ENCODE measurements at places on chromosomes 1 and 21.
A peak's percentile ranks its signal among the peaks of the same experiment; 100 is the strongest.

GRCh38 chr1:108644984-108645383, 15.9 kb downstream of the HENMT1 start:
- DNase-seq = peak; percentile 68

GRCh38 chr1:65195495-65196417, 47.8 kb downstream of the AK4 start:
- no peak for DNase-seq

- no peak for DNase-seq
Measured at GRCh38 chr1:19909392-19909791, 14.0 kb downstream of the PLA2G2E start.

DNA sequence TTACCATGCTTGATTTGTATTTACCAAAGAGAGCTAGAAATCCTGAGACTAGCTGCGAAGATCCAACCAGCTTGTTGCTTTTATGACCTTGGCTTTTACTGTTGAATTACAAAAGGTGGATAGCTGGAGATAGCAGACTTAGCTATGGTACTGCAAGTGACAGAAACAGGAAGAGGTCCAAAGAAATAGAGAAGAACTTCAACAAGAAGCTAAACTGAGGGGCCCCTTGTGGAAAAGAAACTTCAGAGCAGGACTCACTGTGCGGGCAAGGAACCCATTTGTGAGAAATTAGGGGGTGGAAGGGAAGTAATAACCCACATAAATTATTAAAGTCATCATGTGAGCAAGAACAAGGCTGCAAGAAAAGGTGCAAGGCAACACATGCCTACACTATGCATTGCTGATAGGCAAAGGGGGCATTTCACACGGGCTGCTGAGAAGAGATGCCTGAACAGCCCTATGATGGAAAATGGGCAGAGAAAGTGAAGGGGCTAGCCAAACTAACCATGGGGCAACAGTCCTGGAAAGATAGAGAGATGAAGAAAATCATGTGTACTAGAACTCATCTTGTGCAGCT, 116.6 kb upstream of the PRDX6 start:
- DNase-seq = no peak

GRCh38 chr1:162422662-162423375, 10.9 kb upstream of the SH2D1B start:
- DNase-seq = peak; percentile 16

DNA sequence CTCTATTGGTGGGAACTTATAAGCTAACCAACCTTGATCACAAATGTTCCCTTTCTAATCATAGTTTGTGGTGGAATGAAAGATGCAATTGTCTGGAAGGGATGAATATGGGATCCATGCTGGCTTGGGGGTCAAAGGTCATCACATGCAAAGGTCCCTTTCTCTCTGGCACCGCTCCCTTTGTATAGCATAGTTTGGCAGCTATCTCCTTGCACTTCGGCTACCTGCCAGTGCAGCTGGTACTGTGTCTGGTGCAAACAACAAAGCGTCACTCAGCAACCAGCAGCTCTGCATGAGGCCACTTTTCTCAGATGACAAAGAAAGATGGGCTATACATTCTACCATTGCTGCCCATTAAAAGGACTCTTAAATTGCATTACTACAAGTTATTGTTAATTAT, 188.2 kb upstream of the NFIA start:
- no peak for DNase-seq

DNA sequence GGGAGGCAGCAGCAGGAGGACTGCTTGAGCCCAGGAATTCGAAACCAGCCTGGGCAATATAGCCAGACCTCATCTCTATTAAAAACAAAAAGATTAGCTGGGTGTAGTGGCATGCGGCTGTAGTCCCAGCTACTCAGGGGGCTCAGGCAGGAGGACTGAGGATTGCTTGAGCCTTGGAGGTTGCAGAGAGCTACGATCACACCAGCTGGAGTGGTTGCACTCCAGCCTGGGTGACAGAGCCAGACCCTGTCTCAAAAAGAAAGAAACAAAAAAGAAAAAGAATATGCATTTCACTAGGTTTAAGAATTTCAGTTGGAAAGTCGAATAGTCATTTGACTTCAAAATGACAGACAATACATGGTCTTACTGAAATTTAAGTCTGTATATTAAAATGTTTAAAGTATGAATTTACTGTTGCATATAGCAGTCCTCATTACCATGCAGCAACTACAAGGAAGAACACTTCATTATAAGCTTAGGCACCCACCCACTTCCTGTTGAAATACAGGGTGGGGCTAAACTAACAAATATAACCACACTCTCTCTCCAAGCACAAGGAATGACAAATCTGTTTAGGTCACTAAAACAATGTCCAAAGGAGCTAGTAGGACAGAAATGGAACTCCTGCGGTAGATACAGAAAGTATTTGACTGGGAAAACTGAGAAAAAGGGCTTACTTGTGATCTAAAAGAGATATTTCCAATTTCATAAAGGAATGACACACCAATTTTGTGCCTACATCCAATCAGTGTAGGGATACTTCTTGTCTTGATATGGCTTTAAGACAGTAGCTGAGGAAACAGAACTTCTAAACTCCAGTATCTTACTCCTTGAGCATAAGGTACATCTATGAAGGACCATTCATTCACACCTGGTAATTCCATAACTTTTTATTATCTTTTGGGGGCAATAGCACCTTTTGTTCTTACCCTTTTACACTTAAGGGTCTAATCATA, 44.1 kb downstream of the GPR3 start:
- peak; percentile 22 for DNase-seq

DNA sequence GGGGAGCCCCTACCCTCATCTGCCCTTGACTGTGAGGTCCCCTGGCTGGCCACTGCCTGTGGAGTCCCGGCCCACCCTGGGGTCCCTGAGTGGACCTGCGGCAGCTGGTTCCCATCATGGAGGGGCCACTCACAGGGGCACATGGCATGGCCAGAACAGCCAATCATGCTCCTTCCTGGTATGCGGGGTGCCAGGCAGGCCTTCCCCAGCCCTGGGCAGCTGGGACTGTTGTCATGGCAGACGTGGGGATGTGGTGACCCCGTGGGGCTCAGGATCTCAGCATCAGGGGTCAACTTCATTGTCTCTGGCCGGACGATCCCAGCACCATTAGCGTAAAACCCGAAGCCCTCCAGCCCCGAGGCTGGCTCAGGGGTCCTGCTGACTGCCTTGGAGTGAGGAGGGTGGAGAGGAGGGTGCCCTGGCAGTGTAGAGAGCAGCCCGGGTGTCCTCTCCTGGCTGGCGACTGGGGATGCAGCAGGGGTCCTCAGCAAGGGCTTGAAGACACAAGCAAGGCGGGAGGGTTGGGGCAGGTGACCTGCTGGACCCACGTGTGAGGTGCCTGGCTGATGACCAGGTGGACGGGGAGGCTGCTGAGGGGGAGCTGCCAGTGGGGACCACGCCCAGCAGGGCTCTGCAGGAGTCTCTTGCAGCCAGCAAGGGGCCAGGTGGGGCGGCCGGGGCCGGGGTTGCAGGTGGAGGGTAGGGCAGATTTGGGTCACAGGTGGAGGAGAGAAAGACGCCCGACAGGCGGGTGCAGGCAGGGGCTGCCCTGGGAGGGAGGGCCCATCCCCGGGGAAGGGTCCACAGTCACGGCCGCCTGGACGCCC, 45.1 kb downstream of the TRIM11 start:
- no peak for DNase-seq

GRCh38 chr1:215863796-215864195, 296.7 kb downstream of the KCTD3 start:
- DNase-seq = no peak

DNA sequence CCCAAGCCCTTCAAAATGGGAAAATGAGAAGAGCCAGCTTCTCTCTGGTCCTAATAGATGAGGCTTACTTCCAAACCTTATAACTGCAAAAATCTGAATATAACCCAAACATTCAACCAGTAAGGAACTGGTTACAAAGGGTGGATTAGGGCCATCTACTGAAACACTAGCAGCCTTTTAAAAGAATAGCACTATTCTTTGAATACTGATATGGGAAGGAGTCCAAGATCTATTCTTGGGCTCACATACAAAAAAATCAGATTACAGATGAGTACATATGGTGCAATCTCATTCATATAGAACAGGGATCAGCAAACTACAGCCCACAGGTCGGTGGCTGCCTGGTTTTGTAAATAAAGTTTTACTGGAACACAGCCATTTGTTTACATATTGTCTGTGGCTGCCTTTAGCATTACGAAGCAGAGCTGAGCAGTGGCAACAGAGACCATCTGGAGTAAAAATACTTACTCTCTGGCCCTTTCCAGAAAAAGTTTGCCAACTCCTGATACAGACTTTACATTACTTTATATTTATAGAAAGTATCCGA, 167.7 kb downstream of the ZSCAN20 start:
- no peak for DNase-seq

- peak; percentile 58 for DNase-seq
Measured at GRCh38 chr1:25711555-25712298, 88.3 kb upstream of the SELENON start.

DNA sequence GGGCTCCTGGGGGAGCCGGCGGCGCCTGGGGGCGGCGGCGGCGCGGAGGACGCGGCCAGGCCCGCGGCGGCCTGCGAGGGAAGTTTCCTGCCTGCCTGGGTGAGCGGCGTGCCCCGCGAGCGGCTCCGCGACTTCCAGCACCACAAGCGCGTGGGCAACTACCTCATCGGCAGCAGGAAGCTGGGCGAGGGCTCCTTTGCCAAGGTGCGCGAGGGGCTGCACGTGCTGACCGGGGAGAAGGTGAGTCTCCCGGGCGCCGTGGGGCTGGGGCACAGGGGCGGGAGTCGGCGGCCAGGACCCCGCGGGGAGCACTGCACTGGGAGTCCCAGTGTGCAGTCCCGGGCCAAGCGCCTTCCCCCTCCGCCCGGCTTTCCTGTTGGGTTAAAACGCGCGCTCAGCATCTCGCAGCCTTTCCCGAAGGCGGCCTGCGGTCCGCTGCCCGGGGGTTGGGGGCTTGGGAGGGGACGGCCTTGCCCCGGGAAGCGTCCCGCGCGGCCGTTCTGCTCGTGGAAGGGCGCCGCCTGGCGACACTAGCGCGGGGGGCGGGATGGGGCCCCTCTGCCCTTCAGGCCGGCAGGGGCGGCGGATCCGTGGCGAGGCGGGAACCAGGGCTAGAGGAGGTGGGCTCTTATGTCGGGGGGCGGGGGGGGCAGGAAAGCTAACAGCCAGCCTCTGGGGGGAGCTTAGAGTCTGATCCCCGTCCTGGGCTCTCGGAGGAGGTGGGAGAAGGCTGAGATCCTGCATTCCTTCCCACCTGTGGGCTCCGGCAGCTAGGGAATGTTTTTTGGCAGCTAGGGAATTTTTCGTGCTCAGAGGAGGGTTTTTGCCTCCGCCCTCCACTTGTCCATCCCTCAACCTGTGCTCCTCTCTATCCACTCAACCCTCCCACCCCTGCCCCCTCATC, 1.1 kb downstream of the HUNK start:
- peak; percentile 14 for DNase-seq

DNA sequence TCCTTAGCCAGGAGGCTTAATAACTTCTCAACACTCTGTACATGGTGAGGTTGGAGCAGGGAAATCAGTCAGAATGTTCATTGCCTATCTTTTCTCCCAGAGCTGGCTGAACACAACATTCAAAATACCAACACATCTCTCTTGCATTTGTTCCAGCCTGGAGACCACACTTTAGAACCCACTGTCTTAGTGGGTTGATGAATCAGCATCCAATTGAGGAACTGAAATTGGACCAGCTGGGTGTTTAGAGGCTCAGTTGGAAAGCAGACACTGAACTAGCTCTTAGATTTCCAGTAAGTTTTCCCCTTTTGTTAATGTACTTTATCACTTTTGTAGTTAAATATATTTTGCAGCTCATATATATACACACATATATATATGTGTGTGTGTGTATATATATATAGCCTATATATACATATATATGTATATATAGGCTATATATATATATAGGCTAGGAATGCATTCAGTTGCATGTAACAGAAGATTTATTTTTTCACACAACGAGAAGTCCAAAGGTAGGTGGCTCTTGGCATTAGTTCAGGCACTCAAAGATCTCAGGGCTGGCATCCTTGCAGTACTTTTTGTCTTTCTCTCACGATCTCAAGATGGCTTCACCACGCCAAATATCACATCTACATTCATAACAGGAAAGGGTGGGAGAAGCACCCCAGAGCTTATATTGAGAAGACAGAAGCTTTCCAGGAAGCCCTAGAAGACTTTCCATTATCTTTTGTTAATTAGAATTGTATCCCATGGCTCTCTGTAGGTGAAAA, 35.0 kb upstream of the HUNK start:
- no peak for DNase-seq

- DNase-seq = no peak
Measured at GRCh38 chr1:10980094-10980577, 32.3 kb upstream of the TARDBP start.

- DNase-seq = peak; percentile 64
Measured at GRCh38 chr1:24321697-24322469, 2.7 kb downstream of the GRHL3 start.

DNA sequence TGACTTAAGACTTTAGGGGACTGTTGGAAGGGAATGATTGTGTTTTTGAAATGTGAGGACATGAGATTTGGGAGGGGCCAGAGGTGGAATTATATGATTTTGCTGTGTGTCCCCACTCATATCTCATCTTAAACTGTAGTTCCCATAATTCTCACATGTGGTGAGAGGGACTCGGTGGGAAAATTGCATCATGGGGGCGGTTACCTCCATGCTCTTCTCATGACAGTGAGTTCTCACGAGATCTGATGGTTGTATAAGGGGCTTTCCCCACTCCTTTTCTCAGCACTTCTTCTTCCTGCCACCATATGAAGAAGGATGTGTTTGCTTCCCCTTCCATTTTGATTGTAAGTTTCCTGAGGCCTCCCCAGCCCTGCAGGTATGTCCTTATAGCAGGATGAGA, 35.0 kb upstream of the SCAF4 start:
- DNase-seq = no peak
